H54 (cell line): ENCODE measurements at places on chromosomes 3 and 15.

- DNase-seq, result no peak
Observed at GRCh38 chr3:98026425-98027084, 8.6 kb downstream of the GABRR3 start.

- no peak for DNase-seq
Observed at GRCh38 chr3:124401843-124402242, 328.4 kb upstream of the UMPS start.

DNA sequence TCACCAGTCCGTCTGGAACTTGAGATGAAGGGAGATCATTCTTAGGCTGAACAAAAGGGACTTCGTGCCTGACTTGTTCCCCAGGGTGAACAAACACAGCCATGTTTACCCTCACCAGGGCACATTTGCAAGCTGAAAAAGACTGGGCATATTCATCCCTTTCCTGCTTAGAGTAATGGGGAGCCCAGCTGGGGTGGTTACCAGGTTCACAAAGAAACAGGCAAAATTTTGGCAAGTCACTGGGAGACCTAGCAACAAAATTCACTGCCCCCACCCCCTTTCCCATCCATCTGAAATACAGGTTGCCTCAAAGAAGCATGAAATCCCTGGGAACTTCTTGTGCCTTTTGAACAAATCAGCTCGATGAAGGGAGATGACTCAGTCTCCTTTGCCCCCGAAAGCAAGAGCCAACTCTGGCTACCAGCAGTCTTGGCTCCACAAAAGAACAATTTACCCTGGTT lies 775.0 kb downstream of the SQOR start:
- DNase-seq, result no peak

- no peak for DNase-seq
Observed at GRCh38 chr3:59796456-59796855, 746.6 kb upstream of the CFAP20DC start.

DNA sequence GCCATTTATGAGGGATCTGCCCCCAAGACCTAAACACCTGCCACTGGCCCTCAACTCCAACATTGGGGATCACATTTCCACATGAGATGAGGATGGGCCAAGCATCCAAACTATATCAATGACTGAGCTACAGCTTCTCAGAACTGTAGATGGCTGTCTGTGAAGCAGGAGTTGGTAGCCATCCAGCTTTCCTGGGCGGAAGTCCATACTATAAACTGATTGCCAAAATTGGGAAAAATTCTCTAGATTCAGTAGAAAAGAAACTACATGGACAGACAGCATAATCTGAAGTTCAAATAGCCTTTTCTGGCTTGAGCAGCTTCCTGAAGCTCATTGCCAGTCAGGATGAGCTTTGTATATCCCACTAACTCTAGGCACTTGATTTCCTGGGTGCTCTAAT lies 214.7 kb upstream of the ZBTB20 start:
- no peak for DNase-seq

DNA sequence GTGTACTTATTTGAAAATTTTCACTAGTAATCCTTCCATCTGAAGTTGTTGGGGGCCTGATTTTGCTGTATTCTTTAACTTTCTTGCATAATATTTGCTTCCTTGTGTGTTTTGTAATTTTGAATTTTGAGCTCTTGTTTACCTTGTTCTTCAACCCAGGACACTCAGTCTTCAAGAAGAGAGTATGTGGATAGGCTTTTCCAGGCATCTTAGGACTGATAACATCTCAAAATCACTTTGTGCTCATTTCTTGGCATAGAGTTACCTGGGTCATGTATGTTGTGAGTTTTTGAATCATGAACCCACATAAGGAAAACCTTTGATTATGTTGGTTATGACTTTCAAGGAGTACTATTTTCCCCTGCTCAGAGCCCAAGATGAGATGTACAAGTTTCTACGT lies 13.4 kb downstream of the BTD start:
- no peak for DNase-seq
